Activated T-cell treated with anti-CD3 and anti-CD28 coated beads for 1 hour (primary cell): ENCODE measurements at places on chromosomes 1 and 21.

GRCh38 chr1:229092377-229093237 is 178.3 kb upstream of the RAB4A start:
- no peak for DNase-seq

DNA sequence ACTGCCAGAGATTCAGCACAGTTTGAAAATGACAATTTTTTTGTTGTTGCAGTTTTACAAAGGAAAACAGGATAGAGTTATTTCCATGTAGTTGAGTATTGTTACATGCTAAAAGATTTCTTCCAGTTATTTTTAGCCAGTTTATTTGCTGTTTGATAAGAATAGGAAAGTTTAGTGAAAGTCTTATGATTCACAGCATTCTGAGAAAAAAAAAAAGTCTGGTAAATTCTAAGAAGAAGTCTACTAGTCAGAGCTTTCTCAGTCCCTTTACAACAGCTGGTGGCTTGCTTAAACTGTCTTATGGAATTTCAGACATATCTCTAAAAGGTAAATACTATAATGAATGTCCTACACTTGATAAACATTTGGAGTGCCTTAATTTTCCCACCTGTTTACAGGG is 341.7 kb downstream of the DSCAM start:
- DNase-seq, result no peak

GRCh38 chr1:157512036-157512969 is 40.0 kb downstream of the FCRL5 start:
- DNase-seq, result no peak

DNA sequence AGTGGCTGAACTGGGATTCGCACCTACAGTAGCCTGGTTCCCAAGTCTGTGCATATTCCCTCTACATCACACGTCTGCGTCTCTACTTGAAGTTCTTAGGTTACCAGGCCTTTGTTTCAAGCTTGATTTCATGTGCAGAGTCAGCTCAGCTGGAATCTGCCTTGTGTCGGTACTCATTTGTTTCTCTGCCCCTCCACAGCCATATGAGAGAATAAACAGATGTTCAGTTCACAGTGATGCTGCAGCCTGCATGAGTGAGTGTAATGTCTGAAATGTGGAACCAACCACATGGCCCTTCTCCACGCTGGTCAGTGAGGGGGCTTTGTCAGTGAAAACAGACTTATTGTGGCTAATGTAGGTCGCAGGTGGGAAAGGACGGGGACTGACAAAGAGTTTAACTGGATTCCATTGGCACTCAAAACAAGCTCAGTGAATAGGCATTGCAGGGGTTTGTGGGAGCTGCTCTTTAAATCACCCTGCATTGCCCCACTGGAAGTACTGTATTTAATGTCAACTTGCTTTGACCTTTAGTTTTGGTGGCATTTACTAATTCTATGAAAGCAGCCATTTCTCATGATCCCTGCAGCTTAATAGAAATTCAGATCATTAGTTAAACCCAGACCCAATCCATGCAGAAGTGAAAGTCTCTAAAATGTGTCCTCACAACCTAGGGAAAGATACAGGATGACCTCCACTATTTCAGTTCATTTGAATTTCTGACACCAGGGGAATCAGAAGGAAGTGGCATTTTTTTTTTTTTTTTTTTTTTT is 136.4 kb upstream of the FAM78B start:
- no peak for DNase-seq

DNA sequence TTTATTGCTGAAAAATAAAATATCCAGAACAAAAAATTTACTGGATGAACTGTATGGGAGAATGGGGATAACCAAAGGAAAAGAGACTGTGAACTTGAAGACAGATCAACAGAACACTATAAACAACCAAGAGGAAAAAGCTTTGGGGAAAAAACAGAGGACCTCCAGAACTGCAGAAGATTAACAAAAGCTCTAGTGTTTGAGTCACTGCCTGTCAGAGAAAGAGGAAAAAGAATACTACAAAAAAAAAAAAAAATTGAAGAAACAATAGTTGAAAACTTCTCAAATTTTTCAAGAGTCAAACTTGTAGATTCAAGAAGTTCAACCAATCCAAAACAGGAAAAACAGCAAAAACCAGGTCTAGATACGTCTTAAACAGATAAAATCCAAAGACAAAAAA is 44.3 kb downstream of the ARHGAP29 start:
- no peak for DNase-seq

- DNase-seq, result no peak
Measured at GRCh38 chr1:210738256-210738655, 395.7 kb downstream of the KCNH1 start.

DNA sequence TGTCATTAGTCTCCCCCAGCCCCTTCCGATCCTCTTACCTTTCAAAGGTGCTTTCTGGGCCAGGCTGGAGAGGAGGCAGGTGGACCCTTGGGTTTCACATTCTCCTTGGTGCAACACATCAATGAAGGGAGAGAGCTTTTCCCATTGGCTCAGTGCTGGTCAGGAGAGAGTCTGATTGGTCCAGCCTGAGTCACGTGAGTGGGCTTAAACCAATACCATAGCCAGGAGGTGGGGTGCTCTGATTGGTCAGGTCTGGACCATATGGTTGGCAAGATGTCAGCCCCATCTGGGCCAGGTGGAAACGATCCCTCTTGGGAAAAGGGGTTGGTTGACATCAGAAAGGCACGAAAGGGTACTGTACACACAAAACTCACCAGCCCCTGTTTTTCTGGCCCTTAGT is 44.8 kb upstream of the ABCG1 start:
- no peak for DNase-seq

DNA sequence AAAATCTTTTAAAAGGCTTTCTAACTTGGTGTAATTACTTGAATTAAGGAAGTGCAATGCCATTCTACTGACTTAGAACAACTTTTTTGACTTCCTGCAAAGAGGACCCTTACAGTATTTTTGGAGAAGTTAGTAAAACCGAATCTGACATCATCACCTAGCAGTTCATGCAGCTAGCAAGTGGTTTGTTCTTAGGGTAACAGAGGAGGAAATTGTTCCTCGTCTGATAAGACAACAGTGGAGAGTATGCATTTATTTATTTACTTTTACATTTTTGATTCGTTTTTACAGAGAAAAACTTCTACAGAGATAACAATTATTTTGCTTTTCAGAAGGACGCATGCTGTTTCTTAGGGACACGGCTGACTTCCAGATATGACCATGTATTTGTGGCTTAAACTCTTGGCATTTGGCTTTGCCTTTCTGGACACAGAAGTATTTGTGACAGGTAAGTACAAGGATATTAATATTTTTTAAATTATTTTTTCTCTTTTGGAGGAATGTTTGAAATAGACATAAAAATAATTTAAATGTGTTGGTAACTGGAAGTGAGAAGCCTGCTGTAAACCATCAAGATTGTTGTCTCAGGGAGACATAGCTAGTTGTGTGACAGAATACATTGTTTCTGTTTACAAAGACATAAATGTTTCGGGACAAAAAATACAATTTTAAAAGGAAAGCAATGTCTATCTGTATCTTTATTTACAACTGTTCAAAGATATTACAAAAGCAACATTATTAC is at the start of gene PTPRC:
PTPRC (plus strand) TSS at position 147 of the 742 bp plus-strand sequence; CDS start at position 376, 229 bp downstream.
- DNase-seq, result no peak

GRCh38 chr1:41345434-41346075 is 15.7 kb upstream of the FOXO6 start:
- DNase-seq, result no peak

- no peak for DNase-seq
Measured at GRCh38 chr21:45120975-45121374, 46.6 kb downstream of the ADARB1 start.

DNA sequence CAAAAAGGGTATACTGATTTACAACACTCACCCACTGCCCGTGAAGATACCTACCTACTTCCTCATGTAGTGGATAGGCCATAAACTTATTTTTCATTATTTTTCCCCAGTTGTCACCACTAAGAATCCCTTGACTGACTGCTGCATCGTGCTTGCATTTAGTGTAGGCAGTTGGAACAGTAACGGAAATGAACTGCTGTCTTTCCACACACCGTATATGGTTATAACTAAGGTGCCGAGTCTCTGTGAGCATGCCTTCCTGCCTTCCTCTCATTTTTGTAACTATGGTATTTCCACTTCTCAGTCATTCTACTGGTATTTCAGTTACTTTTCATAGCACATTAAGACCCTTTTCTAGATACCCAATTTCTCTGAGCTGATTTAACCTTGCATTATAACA is 36.4 kb downstream of the SLC35F3 start:
- DNase-seq, result no peak

DNA sequence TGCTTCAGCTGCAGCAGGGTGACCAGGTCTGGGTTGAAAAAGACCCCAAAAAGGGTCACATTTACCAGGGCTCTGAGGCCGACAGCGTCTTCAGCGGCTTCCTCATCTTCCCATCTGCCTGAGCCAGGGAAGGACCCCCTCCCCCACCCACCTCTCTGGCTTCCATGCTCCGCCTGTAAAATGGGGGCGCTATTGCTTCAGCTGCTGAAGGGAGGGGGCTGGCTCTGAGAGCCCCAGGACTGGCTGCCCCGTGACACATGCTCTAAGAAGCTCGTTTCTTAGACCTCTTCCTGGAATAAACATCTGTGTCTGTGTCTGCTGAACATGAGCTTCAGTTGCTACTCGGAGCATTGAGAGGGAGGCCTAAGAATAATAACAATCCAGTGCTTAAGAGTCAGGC is 2.9 kb downstream of the C1QA start:
- no peak for DNase-seq

DNA sequence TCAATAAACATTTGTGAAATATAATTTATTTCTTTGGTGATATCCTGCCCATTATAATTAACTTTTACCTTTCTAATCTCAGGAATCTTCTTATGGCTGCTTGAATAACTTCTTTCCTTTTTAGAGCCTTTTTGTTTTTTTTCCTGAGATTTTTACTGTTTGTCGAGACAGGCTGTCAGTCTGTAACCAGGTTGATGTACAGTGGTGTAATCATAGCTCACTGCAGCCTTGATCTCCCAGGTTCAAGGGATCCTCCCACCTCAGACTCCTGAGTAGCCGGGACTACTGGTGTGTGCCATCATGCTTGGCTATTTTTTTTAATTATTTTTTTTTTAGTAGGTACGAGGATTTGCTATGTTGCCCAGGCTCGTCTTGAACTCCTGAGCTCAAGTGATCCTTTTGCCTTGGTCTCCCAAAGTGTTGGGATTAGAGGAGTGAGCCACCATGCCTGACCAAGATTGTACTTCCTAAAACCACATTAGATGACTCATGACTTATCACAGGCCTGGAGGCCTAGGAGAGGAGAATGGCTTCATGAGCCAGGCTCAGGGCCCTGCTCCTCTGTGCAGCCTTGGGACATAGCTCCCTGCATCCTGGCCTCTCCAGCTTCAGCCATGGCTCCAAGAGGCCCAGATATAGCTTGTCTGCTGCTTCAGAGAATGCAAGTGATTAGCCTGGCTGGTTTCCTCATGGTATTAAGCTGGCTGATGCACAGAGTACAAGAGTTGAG is 48.6 kb downstream of the CTH start:
- no peak for DNase-seq

- DNase-seq, result no peak
Measured at GRCh38 chr21:37331411-37331810, 35.2 kb upstream of the DYRK1A start.

DNA sequence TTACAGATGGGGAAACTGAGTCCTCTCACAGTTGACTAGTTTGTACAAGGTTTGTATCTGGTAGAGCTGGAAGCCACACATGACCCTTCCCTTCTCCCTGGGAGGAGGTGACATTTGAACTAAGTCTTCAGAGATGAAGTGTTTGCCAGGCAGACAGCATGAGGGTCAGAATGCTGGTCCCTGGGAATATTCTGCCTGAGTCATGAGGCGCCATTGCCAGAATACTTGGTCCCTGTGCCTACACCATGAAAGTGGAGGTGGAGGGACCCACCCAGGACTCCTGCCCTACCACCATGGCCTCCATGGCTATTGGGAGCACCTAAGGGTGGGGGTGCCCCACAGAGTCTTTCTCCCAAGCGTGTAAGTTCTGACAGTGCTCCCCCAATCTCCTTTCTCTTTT is 7.0 kb downstream of the RPS6KA1 start:
- DNase-seq, result no peak

DNA sequence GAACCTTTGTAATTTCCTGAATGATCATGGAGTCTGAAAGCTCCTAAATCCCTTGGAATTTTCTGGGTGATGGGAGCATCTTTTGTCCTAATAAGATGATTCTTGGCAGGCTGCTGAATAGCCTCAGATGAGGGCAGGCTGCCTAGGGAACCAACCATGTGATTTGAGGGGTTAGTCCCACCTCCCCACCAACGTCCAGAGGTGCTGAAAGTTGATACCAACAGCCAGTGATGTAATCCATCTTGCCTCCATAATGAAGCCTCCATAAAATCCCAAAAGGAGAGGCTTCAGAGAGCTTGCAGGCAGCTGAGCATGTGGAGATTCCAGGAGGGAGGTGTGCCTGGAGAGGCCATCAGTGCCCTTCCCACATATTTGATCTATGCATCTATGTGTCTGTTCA is 43.7 kb downstream of the GTF2B start:
- DNase-seq, result no peak

- DNase-seq, result no peak
Measured at GRCh38 chr1:87572008-87572407, 243.3 kb downstream of the LMO4 start.

GRCh38 chr1:209113521-209113920 is 470.0 kb upstream of the CAMK1G start:
- no peak for DNase-seq

DNA sequence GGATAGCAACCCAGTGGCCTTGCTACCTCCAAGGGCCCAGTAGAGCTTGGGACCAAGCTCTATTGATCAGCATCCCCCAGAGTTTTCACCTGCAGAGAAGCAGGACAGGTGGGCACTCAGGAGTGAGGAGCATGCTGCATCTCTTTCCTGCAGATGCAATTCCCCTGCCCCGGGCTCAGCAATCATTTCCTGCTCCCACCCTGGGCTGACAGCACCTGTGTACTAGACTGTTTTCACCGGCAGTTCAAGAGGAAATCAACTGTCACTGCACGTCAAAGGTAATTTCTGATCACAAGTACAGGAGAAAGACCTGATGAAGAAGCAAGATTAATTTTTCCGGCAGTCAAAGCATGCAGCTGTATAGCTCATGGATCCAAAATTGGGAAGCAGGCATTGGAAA is 8.8 kb upstream of the NT5C1A start:
- no peak for DNase-seq

DNA sequence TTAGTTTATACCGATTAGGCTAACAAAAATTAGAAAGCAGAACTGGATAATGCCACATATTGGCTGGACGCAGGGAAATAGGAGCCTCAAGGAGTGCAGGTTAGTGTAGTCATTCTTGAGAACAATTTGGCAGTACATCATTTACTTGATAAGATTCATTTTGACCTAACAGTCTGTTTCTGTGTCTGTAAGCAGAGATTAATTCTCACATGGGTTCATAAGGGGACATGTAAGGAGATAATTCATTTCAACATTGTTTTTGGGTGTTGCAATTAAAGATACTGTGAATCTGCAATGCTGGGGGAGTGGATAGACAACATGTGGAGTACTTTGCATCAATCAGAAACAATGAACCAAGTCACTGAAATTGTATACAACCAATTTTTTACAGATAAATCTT is 32.0 kb downstream of the AGO3 start:
- no peak for DNase-seq
